NCI-H1092 (cell line): ENCODE measurements at places on chromosomes 13 and 19.
A peak's percentile ranks its signal among the peaks of the same experiment; 100 is the strongest.

DNA sequence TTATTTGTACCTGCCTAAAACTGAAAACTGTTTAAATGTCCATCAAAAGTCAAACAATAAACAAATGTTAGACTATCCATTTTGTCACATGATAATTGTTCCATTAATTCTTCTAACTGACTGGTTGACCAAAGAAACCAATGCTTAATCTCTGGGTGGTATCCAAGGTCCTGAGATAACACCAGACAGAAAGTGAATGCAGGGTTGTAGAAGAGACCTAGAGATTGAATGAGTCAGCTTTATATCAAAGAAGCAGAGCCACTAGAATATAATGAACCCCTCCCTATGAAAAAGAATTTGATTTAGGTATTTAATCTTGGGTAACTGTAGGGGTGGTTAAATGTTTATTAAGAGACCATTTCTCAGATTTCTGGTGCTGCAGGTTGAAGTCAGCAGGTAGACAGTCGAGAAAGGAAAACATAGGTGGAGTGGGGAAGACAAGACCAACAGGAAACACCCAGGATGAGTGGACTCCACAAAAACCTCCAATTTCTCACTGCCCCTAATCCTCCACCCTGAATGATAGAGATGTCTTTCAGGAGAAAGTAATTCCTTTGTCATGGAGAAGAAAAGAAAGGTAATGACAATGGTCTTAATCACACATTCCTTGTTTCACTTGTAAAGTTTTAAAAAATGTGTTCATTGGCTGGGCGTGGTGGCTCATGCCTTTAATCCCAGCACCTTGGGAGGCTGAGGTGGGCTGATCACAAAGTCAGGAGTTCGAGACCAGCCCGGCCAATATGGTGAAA is 536.4 kb downstream of the IRS2 start:
- DNase-seq, result no peak

DNA sequence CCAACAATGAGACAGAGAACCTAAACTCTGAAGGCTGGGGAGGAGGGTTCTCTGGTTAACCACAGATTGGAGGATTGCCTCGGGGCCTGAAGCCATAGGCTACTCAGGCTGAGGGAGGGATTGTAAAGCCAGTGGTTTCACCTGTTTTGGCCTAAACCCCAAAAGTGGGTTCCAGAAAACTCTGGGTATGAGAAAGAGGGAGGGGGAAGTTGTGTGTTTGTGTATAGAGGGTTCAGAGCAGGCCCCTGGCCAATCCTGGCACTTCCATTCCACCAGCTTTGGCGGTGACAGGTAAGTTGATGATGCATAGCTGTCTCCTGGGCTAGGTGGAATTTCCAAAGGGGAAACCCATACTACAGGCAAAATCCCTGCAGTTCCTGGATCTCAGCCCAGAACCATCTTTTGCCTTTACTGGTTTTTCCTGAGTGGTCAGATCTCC is 13.5 kb upstream of the CCDC97 start:
- no peak for DNase-seq

DNA sequence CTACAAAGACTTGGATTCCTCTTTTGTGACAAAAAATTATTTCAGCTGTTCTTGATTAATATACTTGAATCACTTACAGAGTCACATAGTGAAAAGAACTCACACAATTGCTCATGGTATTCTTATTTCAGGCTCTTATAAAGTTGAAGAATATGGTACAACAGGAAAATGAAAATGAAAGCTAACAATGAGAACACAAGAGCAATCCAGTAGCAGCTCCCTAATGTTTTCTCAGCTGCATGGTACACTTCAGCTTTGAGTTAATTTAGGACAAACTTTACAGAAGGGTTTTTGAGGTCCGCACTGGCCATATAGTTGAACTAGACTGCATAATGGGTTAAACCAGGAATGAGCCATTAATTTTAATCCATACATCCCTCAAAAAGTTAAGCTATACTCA is 1261.8 kb downstream of the SLITRK5 start:
- no peak for DNase-seq

DNA sequence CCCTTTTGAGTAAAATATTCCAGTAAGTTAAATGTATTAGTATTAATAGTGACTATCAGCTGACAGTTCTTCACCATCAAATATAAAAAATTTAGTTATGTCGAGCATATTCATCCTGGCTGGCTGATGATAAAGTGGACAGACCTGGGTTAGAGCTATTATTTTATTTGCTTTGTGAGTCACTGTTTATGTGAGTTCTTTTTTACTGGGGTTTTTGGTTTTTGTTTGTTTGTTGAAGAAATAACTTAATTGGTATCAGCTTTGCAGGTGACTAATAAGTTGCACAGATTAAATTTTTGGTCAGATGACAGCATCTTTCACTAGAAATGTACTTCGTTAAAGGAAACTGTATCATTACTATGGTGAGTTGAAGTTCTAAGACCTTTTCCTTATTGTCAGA is 224.7 kb downstream of the GGACT start:
- no peak for DNase-seq

- DNase-seq, result no peak
Measured at GRCh38 chr13:109715902-109716301, 70.5 kb downstream of the IRS2 start.

DNA sequence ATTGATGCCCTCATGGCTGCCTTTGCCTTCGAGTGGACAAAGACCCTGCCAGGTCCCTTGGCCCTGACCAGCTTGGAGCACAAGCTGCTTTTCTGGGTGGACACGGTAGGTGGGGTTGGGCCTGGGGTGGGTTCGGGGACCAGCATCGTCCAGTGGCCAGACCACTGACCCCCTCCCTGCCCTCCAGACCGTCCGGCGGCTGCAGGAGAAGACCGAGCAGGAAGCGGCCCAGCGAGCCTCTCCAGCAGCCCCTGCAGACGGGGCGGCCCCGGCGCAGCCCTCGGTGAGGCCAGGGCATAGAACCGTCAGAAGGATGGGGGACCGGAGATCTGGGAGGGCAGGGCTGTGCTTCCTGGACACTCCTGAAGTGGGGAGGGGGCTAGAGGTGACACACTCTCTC is 10.6 kb downstream of the CAMSAP3 start:
- DNase-seq, result no peak

GRCh38 chr19:58054901-58055874 is 3.9 kb upstream of the ZNF135 start:
- peak; percentile 30 for DNase-seq

DNA sequence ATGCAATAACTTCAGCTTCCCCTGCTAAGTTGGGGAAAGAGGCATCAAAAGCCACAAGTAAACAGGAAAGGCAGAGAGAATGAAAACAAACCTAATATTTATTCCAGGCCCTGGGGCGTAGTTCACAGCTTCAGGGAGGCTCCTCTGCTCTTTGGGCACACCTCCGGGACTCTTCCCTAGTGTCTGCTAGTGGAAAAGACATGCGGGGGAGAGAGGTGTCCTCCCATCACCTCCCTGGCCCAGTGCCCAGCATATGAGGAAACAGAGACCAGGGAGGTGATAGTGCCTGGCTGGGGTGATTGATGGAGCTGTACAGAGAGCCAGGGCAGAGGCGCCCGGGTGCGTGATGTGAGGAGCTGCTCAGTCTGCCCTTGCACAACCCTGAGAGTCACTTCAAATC is 71.0 kb downstream of the RASL11A start:
- DNase-seq, result no peak

DNA sequence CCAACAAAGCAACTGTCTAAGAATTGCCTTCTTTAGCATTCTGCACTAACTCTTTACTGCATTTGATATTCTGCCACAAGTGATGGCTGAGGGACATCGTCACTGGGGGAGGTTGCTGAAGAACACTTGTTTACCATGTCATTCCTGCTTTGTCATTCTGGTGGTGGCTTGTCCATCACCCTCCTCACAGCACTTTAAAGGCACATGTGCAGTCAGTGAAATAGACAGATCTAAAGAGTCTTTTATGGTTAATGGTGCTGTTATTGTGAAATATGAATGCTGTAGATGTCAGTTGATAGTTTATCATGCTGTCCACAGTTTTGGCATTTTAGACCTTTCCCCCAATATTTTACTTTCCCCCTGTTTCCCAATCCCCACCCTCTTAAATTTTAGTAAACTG is 120.9 kb upstream of the TSC22D1 start:
- no peak for DNase-seq

DNA sequence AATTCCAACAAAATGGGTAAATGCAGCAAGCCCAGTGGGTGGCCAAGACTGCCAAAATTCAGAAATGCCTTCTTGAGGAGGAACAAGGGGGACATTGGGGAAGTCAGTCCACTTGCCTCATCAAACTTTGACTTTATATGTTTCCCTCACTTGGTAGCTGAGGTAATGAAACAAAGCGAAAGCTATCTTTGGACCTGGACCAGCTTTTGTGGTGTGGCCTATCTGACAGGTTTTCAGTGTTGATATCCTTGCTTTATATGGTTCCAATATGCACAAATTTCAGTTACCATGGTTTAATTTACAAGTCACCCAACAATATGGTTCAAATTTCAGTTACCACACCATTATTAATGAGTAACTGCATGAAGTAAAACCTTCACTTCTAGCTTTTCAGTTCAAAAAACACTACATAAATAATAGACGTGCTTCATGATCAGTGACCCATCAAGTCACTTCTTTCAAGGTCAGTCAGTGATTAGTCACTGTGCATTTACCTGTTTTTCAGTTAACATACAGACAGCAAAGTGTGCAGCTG is 17.7 kb upstream of the POU4F1 start:
- no peak for DNase-seq

DNA sequence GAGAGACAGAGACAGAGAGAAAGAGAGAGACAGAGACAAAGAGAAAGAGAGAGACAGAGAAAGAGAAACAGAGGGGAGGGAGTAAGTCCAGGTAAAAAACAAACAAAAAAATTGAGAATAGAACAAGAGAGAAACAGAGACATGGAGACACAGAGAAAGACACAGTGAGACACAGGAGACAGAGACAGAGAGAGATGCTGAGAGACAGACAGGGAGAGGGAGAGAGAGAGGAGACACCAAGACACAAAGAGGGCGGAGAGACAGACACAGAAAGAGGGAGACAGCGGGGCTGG is 5.8 kb upstream of the PROZ start:
- DNase-seq, result no peak

- DNase-seq, result no peak
Measured at GRCh38 chr13:99367106-99367616, 60.0 kb upstream of the GPR183 start.

GRCh38 chr13:29886446-29886845 is 36.0 kb upstream of the UBL3 start:
- DNase-seq, result no peak

GRCh38 chr19:5799247-5800241 is 5.3 kb upstream of the NRTN start:
- peak; percentile 66 for DNase-seq

DNA sequence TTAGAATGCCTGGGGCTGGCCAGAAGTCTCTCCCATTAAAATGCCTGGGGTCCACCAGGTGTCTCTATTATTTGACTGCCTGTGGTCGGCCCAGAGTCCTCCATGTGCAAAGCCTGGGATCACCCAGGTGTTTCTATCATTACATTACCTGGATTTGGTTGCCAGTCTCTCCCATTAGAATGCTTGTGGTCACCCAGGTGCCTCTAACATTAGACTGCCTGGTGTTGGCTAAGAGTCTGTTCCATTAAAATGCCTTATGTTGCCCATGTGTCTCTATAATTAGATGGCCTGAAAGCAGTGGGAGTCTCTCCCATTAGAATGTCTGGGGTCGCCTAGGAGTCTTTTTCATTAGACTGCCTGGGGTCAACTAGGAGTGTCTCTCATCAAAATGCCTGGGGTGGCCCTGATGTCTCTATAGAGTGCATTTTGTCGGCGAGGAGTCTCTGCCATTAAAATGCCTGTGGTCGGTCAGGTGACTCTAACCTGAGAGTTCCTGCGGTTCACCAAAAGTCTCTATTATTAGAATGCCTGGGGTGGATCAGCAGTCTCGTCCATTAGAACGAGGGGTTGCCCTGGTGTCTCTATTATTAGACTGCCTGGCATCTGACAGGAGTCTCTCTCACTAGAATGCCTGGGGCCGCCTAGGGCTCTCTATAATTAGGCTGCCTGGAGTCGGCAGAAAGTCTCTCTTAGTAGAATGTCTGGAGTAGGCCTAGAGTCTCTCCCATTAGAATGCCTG is 1540.5 kb downstream of the UQCRFS1 start:
- DNase-seq, result no peak

DNA sequence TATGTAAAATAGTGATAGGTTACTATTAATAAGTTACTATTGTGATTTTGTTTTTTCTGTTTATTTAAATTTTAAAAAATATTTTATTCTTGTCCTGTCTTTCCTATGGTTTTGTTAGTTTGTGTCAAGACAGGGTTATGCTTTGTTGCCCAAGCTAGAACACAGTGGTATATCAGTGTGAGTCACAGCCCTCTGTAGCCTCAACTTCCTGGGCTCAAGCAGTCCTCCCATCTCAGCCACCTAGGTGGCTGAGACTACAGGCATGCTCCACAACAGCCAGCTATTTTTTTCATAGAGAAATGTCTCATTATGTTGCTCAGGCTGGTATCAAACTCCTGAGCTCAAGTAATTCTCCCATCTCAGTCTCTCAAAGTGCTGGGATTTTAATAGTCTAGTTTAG is 99.5 kb downstream of the ZNF675 start:
- no peak for DNase-seq

DNA sequence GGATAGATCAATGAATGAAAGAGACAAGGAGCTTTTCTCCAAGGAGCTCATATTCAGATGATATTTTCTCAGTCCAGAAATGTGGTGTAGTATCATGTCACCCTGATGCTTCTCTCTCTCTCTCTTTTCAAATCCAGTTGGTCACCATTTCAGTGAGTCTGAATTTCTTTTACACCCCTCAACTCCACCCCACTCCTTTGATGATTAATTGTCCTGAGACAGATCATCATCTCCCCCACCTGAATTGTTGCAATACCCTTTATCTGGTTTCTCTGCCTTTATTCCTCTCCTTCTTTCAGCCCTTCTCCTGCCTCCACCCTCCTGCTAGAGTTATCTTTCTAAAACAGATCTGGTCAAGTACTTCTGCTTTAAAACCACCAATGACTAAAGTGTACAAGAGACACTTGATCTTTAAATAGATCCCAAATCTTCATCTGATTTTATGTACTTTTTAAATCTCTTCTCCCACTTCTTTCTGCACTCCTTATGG is 299.8 kb downstream of the KLF5 start:
- no peak for DNase-seq

GRCh38 chr13:39945226-39945625 is 289.8 kb downstream of the COG6 start:
- no peak for DNase-seq

GRCh38 chr19:52170304-52170703 is 1.1 kb downstream of the ZNF836 start:
- DNase-seq, result no peak

- DNase-seq, result peak; percentile 38
Measured at GRCh38 chr19:16457195-16457953, 14.4 kb downstream of the EPS15L1 start.
